ENCODE measurements at places on chromosomes 3 and 15. TPM values are rescaled to one million over a fixed set of nuclear protein-coding genes. Genes with fewer than 3 reads are reported as not detected.

GRCh38 chr15:69225355-69226022, 65.1 kb downstream of the GLCE start:
- no peak overlapping the region for H3K27ac ChIP-seq
- no peaks in the 10 kb centered on the region for H3K27me3 ChIP-seq
- DNase-seq = no peak
- H3K4me1 ChIP-seq = no peaks in the 10 kb centered on the region

DNA sequence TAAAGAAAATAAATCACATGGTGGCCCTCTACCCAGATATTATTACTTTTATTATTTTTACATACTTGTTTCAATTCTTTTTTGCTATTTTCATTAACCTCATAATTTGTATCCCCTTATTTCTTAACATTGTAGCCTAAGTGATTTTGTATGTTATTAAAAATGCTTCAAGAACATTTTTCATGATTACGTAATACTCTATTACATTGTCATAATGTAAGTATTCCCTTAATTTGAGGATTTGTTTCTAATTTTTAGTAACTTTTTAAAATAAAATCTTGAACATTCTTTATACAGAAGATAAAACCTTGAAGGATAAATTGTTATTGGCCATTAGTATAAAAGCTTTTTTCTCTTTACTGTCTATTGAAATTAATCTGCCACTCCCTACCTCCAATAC, 89.0 kb downstream of the DCUN1D1 start:
- no peaks in the 10 kb centered on the region for H3K36me3 ChIP-seq
- H3K27me3 ChIP-seq = no peaks in the 10 kb centered on the region
- DNase-seq = no peak
- H3K27ac ChIP-seq = no peak overlapping the region
- H3K4me1 ChIP-seq = no peaks in the 10 kb centered on the region
- H3K4me3 ChIP-seq = no peak overlapping the region

CYP8B1 gene
- total RNA-seq = not detected

SEMA3G gene
- 3.6 TPM for total RNA-seq

DNA sequence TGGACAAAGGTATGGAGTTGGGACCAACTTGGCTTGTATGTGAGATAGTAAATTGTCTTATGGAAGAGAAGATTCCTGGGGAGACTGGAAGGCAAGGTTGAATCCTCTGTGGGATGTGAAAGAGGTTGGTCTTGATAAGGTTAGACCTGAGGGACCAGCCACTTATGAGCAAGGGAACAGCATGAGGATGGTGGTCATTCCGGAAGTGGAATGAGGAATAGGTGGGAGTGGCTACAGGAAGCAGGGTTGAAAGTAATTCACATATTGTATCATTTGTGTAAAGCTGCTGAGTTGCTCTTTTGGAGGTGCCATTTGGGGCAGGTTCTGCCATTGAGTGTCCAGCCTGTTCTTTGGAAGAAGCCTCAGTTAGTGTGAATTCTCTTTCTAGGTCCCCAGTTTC, 13.2 kb downstream of the USP13 start:
- peak overlapping the region; percentile 35 for H3K27ac ChIP-seq
- no peaks in the 10 kb centered on the region for H3K36me3 ChIP-seq
- H3K4me1 ChIP-seq = peaks cover 19% of the 10 kb centered on the region
- no peaks in the 10 kb centered on the region for H3K27me3 ChIP-seq

DNA sequence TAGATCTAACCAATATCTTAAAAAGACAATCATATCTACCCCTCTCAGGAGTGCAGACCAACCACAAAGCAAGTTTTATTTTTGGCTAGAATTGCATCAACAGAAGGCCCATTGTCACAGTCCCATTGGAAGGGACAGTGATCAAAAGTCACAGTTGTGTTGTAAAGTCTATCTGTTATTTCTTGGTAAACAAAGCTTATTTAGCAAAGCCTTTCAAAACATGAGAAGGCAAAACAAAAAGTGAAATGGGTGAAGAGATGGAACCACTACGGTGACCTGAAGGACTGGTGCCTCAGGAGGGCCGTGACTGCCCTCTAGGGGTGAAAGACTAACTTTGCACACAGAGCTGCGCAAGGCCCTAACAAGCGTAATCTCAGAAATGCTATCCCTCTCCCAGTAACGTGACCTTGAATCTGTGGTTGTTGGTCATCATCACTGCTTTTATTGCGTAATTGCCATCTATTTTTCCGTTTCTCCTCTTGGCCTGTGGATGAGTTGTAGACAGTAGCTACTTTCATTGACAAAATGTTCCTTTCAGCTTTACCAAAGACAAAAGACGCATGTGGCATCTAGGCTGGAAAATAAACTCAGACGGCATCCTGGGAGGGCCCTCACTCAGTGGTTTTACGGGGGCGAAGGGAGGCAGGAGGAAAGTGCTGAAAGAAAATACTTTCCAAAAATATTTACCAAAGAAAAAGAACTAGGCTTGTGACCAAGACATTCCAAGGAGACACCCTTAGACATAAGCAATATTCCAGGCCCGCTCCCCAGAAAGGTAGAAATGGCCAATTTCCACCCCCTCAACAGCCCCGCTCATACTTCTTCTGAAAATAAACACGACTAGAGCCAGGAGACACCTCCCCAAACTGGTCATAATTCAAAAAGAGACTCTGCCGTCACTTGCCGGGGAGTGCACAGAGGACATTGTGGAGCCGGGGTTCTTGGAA, 79.4 kb downstream of the FRMD4B start:
- H3K36me3 ChIP-seq = no peaks in the 10 kb centered on the region
- peak; percentile 87 for DNase-seq
- H3K27ac ChIP-seq = peak overlapping the region; percentile 54
- H3K4me3 ChIP-seq = peak overlapping the region; percentile 10
- no peaks in the 10 kb centered on the region for H3K4me1 ChIP-seq

GRCh38 chr15:74545776-74546656, 5.0 kb downstream of the ARID3B start:
- no peaks in the 10 kb centered on the region for H3K36me3 ChIP-seq
- H3K4me3 ChIP-seq = no peak overlapping the region
- peak; percentile 100 for DNase-seq
- H3K27me3 ChIP-seq = no peaks in the 10 kb centered on the region

ADPGK gene
- total RNA-seq = 26.3 TPM

LRRC3B gene
- total RNA-seq = 0.56 TPM

OIP5 gene
- 1.9 TPM for total RNA-seq

KLHL40 gene
- total RNA-seq = not detected

DNA sequence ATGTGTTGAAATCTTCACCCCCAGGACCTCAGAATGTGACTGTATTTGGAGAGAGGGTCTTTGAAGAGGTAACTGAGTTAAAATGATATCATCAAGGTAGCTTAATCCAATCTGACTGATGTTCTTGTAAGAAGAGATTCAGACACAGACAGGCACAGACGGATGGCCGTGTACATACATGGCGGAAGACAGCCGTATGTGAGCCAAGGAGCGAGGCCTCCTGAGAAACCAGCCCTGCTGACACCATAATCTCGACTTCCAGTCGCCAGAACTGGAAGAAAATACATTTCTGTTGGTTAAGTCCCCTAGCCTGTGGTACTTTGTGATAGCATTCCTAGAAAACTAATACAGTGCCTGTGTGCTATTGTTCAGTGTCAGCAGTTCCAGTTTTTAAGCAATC, 73.6 kb downstream of the APBA2 start:
- H3K4me3 ChIP-seq = no peak overlapping the region
- H3K36me3 ChIP-seq = no peaks in the 10 kb centered on the region
- DNase-seq = no peak
- no peaks in the 10 kb centered on the region for H3K27me3 ChIP-seq
- no peak overlapping the region for H3K27ac ChIP-seq

Measured in ovary (tissue), 10 donors.